ENCODE measurements at places on chromosomes 12 and 14. TPM values are rescaled to one million over a fixed set of nuclear protein-coding genes. Genes with fewer than 3 reads are reported as not detected.

Gene MANSC4
- not detected for total RNA-seq

Gene SEC23A
- total RNA-seq: 887 TPM

Gene TRIM9
- not detected for total RNA-seq

Gene ETFBKMT
- total RNA-seq: 1.1 TPM
